ENCODE measurements at places on chromosomes 7 and 10.

- DNase-seq, result no peak
These were observed 683.2 kb upstream of the LRRN3 start for GRCh38 chr7:110407706-110408105.

DNA sequence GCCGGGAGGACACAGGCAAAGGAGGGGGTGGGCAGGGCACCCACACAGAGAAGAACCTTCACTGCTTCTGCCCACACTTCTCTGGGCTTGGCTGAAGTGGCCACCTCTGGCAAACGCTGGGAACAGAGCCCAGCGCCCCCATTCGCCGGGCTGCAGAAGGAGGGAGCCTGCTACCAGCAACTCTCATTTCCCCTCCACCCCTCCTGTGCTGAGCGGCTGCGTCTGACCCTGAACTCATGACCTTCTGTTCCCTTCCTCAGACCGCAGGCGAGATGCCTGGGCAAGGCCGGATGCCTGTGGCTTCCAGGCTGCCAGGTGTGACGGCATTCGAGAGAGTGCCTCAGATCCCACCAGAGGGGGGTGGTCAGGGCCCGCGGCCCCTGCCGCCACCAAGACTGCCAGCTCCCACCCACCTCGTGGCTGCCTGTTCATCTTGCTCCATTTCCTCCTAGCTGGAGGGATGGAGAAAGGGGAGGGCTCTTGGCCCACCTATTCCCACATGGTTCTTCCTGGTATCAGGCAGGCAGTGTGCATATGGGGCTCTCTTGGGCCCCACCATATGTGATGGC lies 19.8 kb downstream of the DNAJB12 start:
- peak; percentile 92 for DNase-seq

DNA sequence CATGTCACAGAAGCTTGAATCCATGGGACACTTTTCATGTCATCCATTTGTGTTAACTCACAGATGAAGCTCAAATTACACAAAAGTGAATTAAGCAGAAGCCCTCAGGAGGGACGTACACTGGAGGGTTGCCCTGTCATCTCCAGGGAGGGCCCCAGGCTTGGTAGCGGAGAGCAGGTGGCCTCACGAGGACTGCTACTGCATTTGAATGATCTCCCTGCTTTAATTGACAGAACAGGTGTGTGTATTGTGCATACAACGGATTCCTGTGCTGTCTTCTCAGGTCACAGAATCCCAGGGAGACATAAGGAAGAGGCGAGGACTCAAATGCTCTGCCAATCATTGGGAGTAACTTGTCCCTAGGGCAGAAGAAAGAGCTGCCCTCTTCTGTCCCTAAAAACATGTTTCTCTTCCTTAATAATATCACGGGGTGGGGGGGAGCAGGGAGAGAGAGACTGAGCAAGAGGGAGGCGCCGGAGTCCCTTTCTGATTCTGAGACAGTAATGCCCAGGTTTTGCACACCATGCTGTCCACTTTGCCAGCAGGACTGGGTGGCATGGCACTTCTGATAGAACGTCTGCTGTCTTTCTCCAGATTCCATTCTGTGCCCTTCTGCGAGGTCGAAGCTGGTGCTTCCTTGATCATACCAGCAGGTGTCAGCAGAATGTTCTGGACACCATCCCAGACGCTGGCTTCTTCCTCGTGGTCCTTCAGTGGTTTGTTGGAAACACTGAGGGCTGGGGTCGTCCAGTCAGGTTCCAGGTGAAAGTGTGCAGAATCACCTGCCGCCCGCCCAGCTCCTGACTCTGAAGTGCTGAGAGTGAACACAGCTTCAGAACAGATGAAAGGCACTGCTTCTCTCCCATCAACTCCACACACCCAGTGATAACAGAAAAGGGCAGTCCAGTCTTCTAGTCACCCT lies 26.2 kb upstream of the RASGEF1A start:
- peak; percentile 64 for DNase-seq

DNA sequence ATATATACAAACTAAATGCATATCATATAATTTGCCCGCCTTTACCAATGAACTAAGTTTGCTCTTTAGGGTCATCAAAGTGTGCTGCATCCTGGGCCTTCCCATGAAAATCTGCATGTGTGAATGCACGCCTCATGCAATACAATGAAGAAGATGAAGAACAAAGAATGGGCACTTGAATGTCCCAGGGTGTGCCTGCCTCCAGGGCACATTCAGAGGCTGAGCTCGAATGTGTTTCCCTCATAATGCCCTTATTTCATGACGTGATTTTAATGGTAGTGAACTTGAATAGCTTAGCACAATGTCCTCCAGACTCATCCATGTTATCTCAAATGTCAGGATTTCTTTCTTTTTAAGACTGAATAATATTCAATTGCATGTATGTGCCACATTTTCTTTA lies 824.9 kb downstream of the TNS3 start:
- DNase-seq, result no peak

GRCh38 chr10:72379776-72380175 lies 25.1 kb upstream of the DNAJB12 start:
- DNase-seq, result no peak

GRCh38 chr10:68566351-68566750 lies 6.2 kb downstream of the TET1 start:
- DNase-seq, result no peak
